Natural killer cell (primary cell): ENCODE measurements at places on chromosomes 5 and 9. TPM values are rescaled to one million over a fixed set of nuclear protein-coding genes. Genes with fewer than 3 reads are reported as not detected.

Gene TMEM174
- not detected for total RNA-seq

DNA sequence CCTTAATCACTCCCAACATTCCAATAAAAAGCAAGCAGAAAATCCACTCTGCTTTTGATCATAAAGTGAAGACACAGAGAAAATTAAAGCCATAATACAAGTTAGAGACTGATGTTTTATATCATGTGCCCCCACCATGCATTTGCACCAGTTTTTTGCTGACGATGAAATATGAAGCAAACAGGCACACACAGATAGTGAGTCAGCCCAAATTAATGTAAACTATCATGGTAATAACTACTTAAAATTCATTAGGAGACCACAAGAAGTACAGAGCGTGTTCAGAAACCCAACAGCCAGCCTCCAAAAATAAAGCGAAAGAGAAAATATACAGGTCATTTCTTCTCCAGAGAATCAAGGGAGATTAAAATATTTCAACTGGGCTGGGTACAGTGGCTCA lies 46.4 kb upstream of the KDM4C start:
- DNase-seq, result no peak

Gene PLPP7
- 0.34 TPM for total RNA-seq

DNA sequence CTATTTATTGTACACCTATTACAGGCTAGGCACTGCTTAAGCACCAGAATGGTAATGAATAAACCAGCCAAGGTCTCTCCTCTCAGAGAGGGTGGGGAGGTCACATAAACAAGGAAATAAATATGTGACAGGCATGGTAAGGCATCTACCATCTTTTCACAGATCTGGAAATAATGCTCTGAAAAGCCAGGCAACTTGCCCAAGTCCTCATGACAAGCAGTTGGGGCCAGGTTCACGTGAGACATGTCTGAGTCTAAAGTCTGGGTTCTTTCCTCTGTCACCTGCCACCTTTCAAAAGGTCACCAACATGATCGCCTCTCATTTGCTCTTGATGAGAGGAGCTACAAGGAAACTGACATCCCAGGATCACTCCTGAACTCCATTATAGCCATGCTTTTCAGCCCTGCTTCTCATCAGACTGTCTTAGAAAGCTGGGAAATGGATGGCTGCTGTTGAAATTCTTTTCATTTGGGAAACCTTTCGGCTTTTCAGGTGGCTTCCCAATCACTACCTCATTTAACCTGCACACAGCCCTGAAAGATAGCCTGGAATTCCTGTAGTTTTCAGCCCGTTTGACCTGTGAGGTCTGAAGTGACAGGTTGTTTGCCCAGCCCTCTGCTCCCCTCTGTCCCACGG lies 123.1 kb downstream of the CRB2 start:
- no peak for DNase-seq

- DNase-seq, result no peak
Measured at GRCh38 chr5:146016764-146017484, 80.5 kb downstream of the SH3RF2 start.

GRCh38 chr5:55986931-55987330 lies 7.8 kb downstream of the IL6ST start:
- DNase-seq, result no peak

DNA sequence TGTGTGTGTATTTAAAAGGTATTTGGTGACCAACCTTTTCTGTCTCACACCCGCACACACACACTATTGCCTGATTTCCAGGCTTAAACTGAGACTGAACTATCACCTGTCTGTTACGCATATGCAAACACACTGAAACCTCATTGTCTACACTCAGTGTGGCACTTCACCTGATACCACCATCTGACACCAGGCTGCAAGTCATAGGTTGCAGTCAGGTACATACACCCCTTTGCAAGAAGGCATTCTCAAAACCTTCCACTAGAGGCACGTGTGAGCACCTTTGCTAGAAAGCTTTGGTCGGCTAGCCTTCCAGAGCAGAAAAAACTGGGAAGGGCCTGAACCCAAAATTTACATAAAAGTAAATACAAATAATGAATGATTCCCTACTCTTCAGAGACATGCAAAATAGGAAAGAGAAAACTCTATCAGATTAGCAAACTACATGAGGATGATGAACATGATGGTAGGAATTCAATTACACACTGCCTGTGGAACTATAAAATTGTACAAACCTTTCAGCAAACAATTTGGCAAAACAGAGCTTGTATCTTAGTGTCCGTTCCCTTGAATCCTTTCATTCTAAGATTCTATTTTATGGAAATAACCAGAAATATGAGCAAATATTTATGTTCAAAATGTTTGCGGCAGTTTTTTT lies 5.9 kb upstream of the FOXD1 start:
- DNase-seq, result no peak
